ENCODE measurements at places on chromosomes 6 and 20.

- peak; percentile 35 for DNase-seq
These were observed 80.9 kb downstream of the GJA1 start for GRCh38 chr6:121516331-121516730.

GRCh38 chr20:19451231-19451922, 238.9 kb downstream of the SLC24A3 start:
- DNase-seq = no peak

DNA sequence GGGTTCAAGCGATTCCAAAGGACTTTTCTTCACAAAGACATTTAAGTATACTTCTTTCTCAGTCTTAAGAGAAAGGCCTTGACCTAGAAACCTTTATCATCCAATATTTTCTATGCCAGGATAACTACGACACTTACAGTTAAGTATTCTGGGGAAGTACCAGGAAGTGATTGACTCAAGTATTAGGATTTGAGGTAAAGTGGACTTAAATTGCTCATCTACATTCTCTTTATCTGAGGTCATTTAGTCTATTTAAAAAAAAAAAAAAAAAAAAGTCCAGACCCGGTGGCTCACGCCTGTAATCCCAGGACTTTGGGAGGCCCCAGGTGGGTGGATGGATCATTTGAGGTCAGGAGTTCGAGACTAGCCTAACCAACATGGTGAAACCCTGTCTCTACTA, 114.7 kb downstream of the ZFAND3 start:
- DNase-seq = peak; percentile 35

DNA sequence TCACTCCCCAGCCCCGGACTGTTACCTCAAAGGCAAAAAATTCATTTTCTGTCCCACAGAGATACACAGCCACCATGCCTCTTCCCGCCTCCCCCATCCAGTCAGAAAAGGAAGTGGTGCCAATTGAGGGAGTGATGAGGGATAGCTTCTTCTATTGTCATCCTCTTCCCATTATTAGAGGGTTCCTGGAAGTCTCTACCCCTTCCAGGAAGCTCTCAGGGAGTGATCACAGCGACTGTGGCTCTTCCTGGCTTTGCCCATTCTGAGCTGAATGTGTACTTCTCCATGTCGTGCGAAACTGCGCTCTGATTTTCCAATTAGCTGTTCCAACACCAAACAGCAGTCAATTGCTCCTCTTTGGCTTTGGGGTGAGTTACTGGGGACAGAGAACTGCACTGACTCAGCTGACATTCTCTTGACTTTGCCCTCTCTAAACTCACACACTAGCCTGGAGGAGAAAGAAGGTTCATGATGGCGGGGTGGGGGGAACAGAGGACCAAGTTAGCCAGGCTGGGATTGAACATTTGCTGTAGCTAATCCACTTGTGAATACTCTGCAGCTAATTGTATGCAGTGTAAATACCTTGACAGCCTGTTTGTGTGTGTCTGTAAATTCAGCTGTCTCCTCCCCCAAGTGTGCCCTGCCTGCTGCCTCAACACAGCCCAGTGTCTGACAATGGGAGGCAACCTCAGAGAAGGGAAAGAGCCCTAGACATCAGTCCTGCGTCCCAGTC, 2.4 kb upstream of the MDGA1 start:
- DNase-seq = no peak

GRCh38 chr6:37741757-37742400, 44.2 kb upstream of the MDGA1 start:
- peak; percentile 16 for DNase-seq

DNA sequence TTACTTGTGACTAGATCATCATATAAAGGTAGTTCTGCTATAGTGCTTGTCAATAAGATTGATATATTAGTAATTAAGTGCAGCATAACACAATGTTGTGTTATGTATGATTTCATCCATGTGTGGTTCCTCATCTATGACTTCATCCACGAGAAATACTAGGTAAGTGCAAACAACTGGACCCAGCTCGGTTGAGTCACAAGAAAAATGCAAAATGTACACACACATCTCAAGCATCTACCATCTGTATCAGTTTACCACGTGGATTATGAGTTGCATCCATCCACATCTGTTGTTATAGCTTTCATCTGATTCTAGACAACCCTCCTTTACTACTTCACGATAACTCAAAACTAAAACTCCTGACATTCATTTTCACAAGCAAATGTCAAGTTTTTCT, 517.0 kb upstream of the CITED2 start:
- peak; percentile 46 for DNase-seq

Data from EL (cell line).